Stimulated activated CD8-positive, alpha-beta memory T cell treated with anti-CD3 and anti-CD28 coated beads, Interleukin-4, amount 100 ng/mL, for 1 hour (primary cell): ENCODE measurements at places on chromosomes 12 and 14.

GRCh38 chr12:72191761-72192160 lies 80.4 kb upstream of the TRHDE start:
- no peak for DNase-seq

DNA sequence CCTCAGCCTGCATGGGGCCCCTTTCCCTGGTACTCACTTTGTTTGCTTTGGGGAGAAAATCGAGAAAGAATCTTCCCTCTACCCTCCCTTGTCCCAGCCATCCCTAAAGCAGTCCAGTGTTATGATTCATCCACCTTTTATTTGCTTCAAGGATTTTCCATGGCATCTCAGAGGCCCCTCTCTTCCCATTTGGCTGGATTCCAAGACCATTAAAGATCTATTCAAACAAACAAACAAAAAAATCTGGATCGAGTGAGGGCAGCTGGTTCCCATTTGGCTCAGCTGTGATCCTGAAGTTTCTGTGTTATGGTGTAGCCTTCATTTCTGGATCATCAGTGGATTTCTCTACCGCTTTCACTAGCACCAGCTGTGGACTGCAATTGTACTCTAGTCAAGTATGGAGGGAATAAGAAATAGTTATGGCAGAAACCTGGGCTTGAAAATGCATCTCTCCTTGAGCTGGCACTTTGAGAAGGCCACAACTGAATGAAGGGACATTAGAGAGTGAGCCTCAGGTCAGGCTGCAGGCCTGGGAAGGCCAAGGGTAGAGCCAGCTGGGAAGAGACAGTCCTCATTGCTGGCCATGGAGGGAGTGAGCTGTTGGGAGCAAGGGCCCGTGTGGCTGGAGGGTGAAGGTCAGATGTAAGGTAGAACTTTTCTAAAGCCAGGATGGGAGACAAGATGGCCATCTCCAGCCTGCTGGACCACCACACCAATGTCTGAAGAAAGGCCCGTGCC lies 13.7 kb downstream of the KRT71 start:
- no peak for DNase-seq

GRCh38 chr14:88829188-88829587 lies 4.7 kb downstream of the TTC8 start:
- DNase-seq = no peak

DNA sequence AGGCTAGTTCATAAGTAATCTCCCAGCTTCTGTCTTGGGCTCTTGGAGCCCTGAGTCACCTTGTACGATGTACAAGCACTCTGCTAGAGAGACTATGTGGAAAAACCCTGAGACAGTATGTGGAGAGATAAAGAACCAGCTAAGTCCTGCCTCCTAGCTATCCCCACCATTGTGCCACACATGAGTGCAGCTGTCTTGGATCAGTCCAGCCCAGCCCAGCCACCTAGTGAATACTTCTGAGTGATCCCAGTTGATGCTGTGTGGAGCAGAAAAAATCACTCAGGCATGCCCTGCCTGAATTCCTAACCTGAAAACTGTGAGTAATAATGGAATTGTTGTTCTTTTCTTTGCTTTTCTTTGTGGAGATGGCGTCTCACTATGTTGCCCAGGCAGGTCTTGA lies 5.1 kb upstream of the SERPINA6 start:
- no peak for DNase-seq

- no peak for DNase-seq
Observed at GRCh38 chr14:75025082-75025481, 22.4 kb downstream of the EIF2B2 start.

- no peak for DNase-seq
Observed at GRCh38 chr14:89826596-89826995, 127.9 kb downstream of the EFCAB11 start.

DNA sequence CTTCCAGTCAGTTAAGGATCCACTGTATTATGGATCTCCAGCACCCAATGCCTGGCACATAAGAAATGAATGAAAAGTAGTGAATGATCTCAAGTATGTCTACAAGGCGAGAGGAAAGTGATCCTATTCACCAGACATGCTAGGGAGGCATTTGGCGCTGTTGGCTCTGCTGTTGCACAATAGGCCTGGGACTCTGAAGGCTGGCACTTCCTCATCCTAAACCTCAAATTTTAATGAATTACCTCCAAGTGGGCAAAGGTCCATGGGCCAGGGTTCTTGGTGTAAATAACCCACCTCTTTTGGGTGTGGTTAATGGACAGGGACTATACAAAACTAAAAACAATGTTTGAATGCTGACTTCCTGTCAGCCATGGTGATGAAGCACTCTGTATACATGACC lies 173.4 kb upstream of the PZP start:
- DNase-seq = no peak

GRCh38 chr14:50057331-50057730 lies 59.0 kb downstream of the VCPKMT start:
- DNase-seq = no peak

DNA sequence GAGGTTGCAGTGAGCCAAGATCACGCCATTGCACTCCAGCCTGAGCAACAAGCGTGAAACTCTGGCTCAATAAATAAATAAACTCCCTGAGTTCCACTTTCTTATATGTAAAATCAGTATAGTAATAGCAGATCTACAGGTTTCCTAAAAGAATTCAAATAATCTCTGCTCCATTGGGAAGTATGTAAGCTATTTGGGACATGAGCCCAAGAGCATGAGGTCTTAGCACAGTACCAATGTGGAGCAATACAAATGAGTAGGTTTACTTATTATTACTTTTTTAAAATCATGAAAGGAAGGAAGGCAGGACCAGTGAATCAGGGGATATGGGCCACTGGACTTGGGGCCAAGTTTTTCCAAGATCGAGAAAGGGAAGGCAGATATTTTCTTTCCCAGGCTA lies 216.9 kb upstream of the DIO2 start:
- no peak for DNase-seq

DNA sequence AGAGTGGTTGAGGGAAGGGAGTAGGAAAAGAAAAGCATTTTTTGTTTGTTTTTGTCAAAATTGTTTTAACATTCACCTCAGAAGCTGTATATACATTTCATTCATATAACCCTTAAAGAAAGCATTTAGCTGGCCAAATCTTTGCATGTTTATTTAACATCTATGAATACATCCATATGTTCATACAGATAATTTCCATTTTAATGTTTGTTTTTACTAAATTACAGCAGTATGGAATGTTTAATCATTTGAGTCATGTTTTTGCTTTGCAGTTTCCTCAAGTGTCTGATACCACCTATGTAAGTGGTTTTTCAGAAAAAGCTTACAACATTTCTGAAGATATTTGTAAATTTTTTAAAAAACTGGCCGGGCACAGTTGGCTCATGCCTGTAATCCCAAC lies 84.3 kb upstream of the ATF1 start:
- no peak for DNase-seq

- DNase-seq = no peak
Observed at GRCh38 chr12:111600205-111600642, 1.1 kb upstream of the ATXN2 start.

GRCh38 chr12:101862245-101862644 lies 15.1 kb upstream of the DRAM1 start:
- DNase-seq = no peak

GRCh38 chr14:92729634-92730358 lies 18.6 kb downstream of the LGMN start:
- DNase-seq = no peak

DNA sequence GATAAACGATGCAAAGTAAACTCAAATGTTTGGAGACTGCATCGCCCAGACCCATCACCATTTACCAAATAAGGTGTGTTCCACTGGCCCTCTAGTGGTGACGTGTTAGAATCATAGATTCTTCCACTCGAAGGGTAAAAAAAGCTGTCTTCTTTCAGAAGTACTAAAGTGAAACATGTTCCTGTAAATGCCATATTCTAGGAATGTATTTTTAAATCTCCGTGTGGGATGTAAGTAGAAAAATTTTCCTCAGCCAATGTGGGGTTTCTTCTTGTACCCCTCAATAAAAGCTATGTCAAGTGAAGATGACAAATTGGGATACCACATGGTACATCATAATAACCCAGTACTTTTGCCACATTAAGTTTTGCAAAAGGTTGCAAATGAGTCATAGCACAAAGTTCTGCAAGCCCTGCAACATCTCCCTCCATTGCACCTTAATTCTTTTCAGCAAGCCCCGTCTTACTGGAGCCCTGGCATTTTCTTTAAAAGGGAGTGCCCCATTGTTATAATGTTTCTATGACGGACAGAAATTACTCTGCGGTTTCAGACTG lies 100.8 kb downstream of the CCER1 start:
- DNase-seq = no peak
